ENCODE measurements at places on chromosomes 12 and 14.

- no peak for DNase-seq
Measured at GRCh38 chr14:60226298-60226697, 22.7 kb upstream of the PPM1A start.

GRCh38 chr12:109900752-109901580, 892 bp downstream of the TCHP start:
- DNase-seq: no peak

DNA sequence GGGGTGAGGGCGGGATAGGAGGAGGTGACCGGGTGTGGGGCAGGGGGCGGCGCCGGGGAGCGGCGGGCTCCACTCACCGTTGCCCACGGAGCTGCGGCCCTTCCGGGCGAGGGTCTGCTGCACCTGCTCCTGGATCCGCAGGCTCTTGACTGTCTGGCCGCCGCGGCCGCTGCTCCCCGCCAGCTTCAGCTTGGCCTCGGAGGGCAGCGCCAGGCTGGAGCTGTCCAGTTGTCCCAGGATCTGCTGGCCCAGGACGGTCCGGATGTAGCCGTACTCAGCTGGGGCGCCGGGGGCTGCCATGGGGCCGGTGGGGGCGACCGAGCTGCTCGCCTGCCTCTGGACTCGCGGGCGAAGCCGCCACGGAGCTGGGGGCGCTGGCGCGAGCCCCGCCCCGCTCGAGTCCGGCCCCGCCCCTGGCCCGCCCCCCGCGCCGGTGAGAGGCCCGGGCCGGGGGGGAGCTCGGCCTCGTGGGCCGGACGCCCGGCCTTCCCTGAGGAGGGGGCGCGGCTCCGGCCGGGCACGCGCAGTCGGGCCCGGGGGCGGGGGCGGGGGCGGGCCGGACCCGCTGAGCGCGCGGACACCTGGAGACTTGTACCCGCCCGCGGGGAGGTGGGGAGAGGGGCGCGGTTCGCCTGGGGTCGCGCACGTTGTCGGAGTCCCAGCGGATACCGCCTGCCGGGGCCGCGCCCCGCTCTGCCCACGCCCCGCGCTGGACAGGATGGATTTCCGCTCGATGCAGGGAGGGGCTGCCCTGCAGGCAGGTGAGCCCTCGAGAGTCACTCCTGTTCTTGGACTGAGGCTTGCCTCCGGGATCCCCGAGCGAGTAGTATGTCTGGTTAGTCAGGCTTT, at the start of gene PKP2:
Gene PKP2, minus strand, starts transcription at position 346 of the 849 bp plus-strand sequence. Its CDS starts 46 bp downstream, at position 300.
- no peak for DNase-seq

- no peak for DNase-seq
Measured at GRCh38 chr14:56744016-56744415, 66.3 kb downstream of the OTX2 start.

DNA sequence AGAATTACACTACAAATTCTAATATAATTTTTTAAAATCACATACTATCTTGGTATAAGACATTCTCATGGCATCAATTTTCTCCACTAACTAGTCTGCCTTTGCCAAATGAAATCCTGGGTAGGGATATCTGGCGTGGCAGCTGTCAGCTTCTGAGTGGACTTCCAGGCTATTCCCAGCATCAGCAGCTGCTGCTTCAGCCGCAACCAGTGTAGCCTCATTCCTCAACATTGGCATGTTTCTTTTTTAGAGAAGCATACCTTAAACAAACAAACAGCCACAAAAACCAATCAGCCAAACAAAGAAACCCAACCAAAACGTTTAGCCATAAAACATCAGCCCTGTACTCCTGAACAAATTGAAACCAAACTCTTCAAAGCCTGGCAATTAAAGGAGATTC, 235.8 kb downstream of the SSPN start:
- no peak for DNase-seq

GRCh38 chr14:96002498-96002884, 36.7 kb upstream of the C14orf132 start:
- DNase-seq: no peak

DNA sequence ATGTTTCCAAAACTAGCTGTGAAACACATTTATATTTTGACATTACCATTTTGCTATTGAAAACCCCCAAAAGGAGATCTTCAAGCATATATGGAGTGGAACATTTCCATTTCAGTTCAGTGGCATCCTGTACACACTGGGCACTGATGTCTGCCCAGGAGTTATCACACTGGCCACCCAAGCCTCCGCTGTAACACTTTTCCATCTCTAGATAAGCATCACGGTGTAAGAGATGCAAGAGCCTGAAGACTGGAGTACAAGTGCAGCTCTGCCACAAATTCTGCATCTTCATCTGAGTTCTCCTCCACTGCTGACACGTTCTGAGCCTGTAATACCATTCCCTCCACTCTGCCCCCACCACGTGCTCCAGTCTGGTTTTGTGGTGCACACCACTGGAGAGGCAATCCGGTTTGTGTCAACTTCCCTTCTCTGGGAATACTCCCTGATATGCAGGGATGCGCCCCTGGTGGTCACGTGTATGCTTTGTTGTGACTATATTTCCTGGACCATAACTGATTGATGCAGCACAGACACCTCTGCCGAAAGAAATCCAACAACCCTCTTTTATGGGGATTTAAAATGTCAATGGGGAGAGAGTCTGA, 12.7 kb downstream of the SPTLC2 start:
- DNase-seq: no peak

DNA sequence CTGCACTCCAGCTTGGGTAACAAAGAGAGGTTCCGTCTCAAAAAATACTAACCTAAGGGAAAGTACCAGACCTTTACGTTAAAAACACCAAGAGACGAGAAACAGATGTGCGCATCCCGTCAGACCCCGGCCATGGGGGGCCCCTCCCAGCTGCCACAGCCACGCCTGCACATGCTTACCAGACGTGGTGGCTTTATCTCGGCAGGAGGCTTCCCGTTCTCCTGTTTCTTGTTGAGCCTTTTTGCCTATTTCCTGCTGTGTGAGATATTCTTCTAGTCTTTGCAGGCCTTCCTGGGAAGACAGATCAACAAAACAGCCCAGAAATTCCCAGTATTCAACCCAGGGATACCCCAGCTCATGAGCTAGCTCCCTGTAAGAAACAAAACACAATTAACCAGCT, 23.6 kb downstream of the PGAM5 start:
- DNase-seq: no peak

- no peak for DNase-seq
Measured at GRCh38 chr14:101101456-101102056, 198.0 kb upstream of the RTL1 start.

GRCh38 chr12:97552410-97553121, 90.0 kb downstream of the RMST start:
- DNase-seq: no peak

- no peak for DNase-seq
Measured at GRCh38 chr12:70960484-70960883, 39.9 kb upstream of the PTPRR start.

DNA sequence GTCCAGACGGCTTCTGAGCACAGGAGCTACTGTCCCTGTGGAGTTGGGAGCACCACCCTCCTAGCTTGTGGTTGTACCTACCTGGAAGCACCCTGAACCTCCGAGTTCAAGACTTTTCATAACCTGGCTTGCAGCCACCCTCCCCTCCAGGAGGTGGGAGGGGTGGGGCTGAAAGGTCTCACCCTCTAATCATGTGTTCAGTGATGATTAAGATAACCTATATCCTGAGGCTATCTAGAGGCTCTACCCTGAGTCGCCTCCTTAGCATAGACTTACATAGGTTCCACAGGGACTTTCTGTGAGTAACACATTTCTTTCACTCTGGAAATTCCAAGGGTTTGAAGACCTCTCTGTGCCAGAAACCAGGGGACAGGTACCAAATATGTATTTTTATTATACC, 146.5 kb downstream of the CFAP54 start:
- no peak for DNase-seq

DNA sequence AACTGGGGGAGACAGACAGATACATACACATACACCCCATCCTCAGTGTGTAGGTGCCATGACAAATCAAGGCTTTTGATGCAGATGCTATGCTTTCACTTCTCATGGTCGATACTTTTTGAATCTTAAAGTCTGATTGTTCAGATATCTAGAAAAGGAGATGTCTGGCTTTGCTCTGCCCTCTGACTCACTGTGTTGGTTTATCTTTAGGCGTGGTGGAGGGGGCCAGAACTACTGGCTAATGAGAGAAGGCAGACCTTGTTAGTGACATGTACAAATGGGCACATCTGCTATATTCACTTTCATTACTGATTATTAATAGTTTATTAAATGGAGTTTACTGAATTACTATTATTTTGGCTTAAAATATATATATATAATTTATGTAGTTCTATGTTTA, 444.3 kb upstream of the RGS6 start:
- no peak for DNase-seq

- DNase-seq: no peak
Measured at GRCh38 chr12:39958377-39958776, 147.5 kb downstream of the SLC2A13 start.

GRCh38 chr12:25816637-25817036, 141.8 kb upstream of the RASSF8 start:
- no peak for DNase-seq

Data from CD4-positive, alpha-beta T cell treated with Interleukin-4 for 4 hours (primary cell).